Caudate nucleus (tissue), 63 donors: ENCODE measurements at places on chromosomes 11 and 22.

DNA sequence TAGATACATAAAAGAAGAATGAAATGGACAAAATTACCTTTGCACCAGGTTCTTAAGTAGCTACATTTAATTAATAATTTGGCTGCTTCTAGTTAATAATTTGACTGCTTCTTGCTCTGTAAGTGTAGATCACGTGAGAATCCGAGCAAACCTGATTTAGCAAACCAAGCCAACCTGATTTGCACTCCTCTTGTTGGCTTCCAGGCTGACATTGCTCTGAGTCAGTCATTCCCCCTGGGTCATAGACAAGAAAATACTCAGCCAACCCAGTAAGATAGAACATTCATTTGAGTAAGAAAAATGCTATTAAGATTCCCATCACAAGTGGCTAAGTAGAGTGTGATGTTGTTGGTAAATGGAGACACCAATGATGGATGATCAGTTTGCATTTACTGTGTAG is 304.1 kb downstream of the C11orf87 start:
- no peak for DNase-seq

GRCh38 chr11:62233730-62234129 is 8.3 kb upstream of the SCGB1D2 start:
- DNase-seq = no peak

GRCh38 chr11:132632641-132633124 is 899.6 kb downstream of the OPCML start:
- DNase-seq = no peak

DNA sequence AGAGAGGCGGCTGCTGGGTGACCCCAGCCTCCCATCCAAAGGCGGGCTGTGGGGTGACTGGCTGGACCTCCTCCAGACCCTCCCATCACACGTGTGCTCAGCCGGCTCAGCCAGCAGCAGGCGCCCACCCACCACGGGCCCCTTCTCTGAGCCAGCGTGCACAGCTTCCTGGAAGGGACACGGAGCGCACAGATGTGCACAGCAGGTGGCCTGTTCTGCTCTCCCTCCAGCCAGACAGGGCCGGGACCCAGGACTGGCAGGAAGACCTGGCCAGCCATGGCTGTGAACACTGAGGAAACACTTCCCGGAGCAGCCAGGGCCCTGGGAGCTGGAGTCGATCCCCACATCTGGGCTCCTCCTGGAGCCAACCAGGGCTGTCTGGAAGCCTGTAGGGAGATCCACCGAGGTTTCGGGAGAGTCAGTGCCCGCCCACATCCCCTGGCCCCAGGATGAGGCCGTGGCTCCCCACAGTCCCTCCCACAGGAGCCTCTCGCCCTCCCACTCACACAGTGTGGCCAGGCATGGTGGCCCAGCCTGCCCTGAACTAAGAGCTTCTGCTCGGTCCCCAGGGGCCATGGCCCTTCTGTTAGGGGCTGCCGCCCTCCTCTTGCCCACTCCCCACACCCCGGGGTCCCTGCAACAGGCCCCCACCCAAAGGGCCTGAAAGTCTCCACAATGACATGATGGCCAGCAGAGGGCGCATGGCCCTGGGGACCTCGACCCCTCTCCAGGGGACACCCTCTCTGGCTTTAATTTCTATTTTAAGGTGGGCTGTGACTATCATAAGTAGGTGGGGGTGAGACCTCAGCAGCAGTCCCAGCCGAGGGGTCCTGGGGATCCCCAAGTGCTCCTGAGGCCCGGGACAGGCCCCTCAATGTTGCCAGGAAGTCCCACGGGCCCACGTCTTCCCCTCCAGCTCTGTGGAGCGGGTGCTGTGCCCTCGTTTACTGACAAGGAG is 90.6 kb upstream of the FGF3 start:
- DNase-seq = no peak

- no peak for DNase-seq
These were observed 56.5 kb upstream of the SHISAL1 start for GRCh38 chr22:44369293-44369661.

GRCh38 chr11:63680834-63681320 is 423 bp upstream of the RTN3 start:
- no peak for DNase-seq

DNA sequence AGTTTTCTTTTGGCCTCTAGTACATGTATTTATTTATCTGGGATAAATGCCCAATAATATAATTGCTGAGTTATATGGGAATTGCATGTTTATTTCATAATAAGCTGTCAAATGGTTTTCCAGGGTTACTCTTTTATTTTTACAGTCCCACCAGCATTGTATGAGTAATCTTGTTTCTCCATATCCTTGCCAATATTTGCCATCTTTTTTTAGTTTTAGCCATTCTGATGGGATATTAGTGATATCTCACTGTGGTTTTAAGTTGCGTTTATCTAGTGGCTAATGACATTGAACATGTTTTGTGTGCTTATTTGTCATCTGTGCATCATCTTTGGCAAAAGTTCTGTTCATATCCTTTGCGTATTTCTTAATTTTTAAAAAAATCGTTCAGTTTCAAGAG is 372.8 kb upstream of the CCDC179 start:
- no peak for DNase-seq

- no peak for DNase-seq
These were observed 74.4 kb downstream of the ARHGAP32 start for GRCh38 chr11:129117595-129118350.

DNA sequence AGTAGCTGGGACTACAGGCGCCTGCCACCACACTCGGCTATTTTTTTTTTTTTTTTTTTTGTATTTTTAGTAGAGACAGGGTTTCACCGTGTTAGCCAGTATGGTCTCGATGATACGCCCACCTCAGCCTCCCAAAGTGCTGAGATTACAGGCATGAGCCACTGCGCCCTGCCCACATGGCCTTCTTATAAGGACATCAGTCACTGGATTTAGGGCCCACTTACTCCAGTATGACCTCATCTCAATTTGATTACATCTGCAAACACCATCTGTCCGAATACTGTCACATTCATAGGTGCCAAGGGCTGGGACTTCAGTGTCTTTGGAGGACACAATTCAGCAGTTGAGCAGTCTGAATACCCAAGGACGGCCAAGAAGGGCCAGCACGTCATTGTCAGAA is 8.2 kb upstream of the PRR5 start:
- no peak for DNase-seq

GRCh38 chr11:131033151-131033651 is 116.9 kb upstream of the SNX19 start:
- DNase-seq = no peak

DNA sequence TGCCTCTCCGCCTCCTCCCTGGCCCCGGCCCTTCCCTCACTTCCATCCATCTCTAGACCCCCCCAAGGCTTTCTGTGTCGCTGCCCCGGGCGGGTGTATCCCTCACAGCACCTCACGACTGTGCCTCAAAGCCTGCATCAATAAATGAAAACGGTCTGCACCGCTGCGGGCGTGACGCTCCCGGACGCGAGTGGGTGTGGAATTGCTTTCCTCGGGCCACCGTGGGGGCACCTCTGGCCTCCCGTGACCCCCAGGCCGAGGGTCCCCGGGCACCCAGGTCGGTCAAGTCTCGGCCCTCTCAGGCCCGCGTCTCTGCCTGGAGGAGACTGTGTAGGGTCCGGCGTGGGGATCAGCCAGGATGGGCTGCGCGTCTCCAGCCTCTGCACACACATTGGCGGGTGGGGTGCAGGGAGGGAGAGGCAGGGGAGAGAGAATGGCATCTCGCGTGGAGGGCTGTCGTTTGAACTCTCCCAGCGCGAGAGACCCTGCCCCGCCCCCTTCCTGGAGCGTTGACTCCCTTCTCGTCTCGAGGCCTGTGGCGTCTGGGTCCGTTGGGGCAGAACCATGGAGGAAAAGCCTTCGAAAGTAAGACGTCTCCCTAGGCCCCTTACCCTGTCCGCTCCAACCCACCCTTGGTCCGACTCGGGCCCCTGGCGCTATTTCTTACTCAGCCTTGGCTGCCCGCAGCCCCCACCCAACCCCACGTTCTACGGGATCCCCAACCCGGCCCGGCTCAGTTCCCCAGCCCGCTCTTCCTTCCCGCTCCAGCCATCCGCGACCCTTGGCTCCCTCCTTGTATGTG is at the start of gene CATSPERZ:
TSS of gene CATSPERZ (plus strand) at position 512 of the 802 bp plus-strand sequence. CDS start at position 565, 53 bp downstream.
- DNase-seq = no peak
